ENCODE measurements at places on chromosomes 2 and 18.

- no peak for DNase-seq
Observed at GRCh38 chr2:185337033-185337432, 401.6 kb upstream of the FSIP2 start.

- no peak for DNase-seq
Observed at GRCh38 chr2:76760367-76760704, 761.8 kb downstream of the LRRTM4 start.

- no peak for DNase-seq
Observed at GRCh38 chr2:8572712-8573233, 109.1 kb upstream of the ID2 start.

- DNase-seq = no peak
Observed at GRCh38 chr2:96258166-96259022, 7.4 kb downstream of the TMEM127 start.
